BJ (cell line): ENCODE measurements at places on chromosomes 1 and 21. TPM values are rescaled to one million over a fixed set of nuclear protein-coding genes. Genes with fewer than 3 reads are reported as not detected.

TNFSF18 gene
- polyA plus RNA-seq: 8.8 and 21.9 TPM in 2 replicates

PER3 gene
- polyA plus RNA-seq: 13.5 and 14.9 TPM in 2 replicates

NTRK1 gene
- 0.02 TPM in 1 of 2 replicates, not detected in the other for polyA plus RNA-seq

REG4 gene
- polyA plus RNA-seq: not detected in 2 replicates

VPS13D gene
- polyA plus RNA-seq: 22.3 and 23.1 TPM in 2 replicates

HSD11B1 gene
- polyA plus RNA-seq: 0.15 and 0.16 TPM in 2 replicates

DNASE2B gene
- not detected in 2 replicates for polyA plus RNA-seq

MAP1LC3C gene
- 0.10 and 0.23 TPM in 2 replicates for polyA plus RNA-seq

PPOX gene
- 17.6 and 29.7 TPM in 2 replicates for polyA plus RNA-seq

CACYBP gene
- 20.5 and 40.5 TPM in 2 replicates for polyA plus RNA-seq

SIM2 gene
- not detected in 2 replicates for polyA plus RNA-seq

SH2D5 gene
- polyA plus RNA-seq: 1.6 and 3.5 TPM in 2 replicates

PBX1 gene
- 46.1 and 46.4 TPM in 2 replicates for polyA plus RNA-seq

REN gene
- polyA plus RNA-seq: 0.99 and 1.2 TPM in 2 replicates

SPRR2F gene
- polyA plus RNA-seq: not detected in 2 replicates

GRCh38 chr1:164578479-164579200 is 19.7 kb downstream of the PBX1 start:
- DNase-seq: no peak

GRCh38 chr1:158019171-158019868 is 25.9 kb downstream of the KIRREL1 start:
- DNase-seq: peak; percentile 86

GRCh38 chr1:246782120-246782900 is 58.1 kb downstream of the SCCPDH start:
- peak; percentile 62 for DNase-seq

DNA sequence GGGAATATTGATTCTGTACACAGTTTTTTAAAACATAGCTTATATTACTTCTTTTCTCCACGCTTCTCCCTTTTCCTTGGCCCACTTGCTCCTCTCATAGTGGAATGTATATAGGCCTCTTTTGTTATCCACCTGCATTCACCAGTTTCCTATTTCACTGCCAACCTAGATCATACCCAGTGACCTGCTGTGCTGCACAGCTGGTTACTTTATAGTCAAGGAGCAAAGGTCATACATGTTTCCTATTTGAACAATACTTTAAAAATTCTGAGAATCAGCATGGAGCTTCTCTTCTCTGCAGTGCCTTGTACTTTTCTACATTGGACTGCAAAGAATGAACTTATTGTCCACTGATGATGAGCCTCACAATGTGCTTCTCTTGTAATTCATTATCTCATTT is 4.3 kb upstream of the SLC35D1 start:
- DNase-seq: no peak

DNA sequence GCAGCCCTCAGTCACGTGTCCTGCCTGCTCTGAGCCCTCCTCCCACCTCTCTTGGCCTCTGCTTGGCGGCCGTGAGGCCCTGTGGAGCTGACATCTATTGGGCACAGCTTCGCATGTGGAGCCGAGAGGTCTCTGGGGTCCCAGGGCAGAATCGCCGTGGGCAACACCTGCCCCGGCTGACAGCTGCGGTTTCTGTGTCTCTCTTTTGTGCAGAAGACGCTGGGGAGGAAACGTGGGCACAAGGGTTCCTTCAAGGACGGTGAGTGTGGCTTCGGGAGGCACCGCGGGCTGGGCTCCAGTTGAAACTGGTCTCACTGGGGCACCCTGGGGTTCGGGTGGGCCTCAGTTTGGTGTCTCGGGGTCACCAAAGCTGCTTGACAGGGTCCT is 11.5 kb downstream of the ARHGEF16 start:
- no peak for DNase-seq

GRCh38 chr1:183537405-183537804 is 52.9 kb downstream of the NCF2 start:
- DNase-seq: no peak

DNA sequence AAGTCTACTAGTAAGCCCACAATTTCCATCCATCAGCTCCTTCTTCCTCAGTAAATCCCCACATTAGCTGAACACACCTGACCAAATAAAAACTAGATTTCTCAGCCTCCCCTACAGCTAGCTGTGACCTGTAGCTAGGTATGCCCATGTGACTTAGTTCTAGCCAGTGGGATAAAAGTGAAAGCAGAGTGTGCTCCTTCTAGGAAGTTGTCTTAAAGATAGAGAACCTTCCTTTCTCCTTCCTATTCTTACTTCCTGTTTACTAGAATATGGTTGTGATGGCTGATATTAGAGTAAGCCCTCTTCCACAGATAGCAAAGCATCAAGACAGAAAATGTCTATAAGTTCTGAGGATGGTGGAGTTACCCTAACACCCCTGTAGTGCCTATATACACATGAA is 67.0 kb downstream of the PIK3R3 start:
- DNase-seq: no peak

DNA sequence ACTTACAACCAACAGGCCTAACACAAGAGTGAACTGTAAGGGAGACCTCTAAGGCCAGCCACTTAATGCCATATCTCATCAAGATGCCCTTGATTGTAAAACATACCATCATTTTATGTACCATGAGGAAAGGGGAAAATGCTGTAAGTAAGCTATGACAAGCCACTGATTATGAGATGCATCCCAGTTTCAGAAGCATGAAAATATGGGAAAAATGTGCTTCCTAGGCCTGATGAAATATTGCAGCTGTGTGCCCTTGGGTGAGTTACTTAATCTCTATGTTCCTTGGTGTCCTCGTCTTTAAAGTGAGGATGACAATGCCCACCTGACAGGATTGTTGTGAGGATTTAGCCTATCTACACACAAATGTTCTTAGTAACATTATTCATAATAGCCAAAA is 28.9 kb downstream of the H3-3A start:
- no peak for DNase-seq

DNA sequence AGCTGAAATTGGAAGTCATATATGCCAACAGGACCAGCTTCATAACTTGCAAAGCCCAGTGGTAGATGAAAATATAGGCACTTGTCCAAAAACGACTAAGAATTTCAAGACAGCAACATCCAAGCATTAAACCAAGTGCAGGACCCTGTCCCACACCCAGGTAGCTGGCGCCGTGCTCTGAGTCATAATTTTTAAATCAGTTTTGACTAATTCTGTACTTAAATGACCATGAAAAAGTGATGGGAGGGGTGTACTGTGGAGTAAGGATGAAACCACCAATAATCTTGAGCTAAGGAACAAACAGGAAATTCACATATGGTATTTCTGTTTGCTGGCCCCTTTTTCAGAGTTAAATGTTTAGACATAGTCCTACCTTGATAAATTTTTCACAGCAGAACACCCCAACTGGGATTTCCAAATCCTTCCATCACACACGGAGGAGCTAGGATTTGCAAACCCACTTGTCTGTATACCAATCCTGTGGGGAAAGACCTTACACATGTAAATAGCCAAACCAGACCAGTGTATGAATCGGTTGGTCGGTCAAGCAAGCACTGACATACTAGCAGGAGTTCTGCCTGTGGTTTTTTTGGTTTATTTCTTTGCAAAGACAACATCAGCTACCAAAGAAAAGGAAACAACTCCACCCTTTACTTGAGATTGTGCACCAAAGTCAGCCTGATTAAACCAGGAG is 235.7 kb upstream of the RAB4A start:
- DNase-seq: no peak

GRCh38 chr1:233491953-233492620 is 121.8 kb upstream of the KCNK1 start:
- no peak for DNase-seq

- DNase-seq: no peak
These were observed 2.1 kb downstream of the TRIM67 start for GRCh38 chr1:231163830-231164427.

GRCh38 chr1:78370779-78371482 is 119.8 kb upstream of the PTGFR start:
- DNase-seq: peak; percentile 58

- no peak for DNase-seq
These were observed 121.5 kb downstream of the XCL2 start for GRCh38 chr1:168422203-168422847.

DNA sequence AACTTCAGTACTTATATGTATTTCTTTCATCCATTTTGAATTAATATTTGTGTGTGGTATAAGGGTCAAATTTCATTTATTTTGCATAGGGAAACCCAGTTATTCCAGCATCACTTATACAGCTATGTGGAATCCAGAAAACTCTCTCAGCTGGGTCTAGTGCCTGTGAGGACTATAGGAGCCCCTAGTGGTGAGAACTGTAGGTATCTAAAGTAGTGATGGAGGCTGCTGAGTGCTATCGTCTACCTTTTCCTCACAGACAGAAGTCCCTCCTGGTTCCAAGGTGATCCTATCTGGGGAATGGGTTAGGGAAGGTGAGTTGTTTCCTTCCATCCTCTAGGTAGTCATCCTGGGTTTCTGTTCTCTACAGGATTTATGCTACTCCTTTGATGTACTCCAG is 352.0 kb upstream of the C1orf87 start:
- no peak for DNase-seq

GRCh38 chr1:183022202-183023145 is 746 bp upstream of the LAMC1 start:
- DNase-seq: peak; percentile 93

- no peak for DNase-seq
These were observed 310.6 kb downstream of the DISC1 start for GRCh38 chr1:231936983-231937775.

GRCh38 chr1:6447016-6447817 is 18.8 kb downstream of the TNFRSF25 start:
- no peak for DNase-seq

GRCh38 chr1:229643996-229644745 is 18.1 kb downstream of the URB2 start:
- no peak for DNase-seq

DNA sequence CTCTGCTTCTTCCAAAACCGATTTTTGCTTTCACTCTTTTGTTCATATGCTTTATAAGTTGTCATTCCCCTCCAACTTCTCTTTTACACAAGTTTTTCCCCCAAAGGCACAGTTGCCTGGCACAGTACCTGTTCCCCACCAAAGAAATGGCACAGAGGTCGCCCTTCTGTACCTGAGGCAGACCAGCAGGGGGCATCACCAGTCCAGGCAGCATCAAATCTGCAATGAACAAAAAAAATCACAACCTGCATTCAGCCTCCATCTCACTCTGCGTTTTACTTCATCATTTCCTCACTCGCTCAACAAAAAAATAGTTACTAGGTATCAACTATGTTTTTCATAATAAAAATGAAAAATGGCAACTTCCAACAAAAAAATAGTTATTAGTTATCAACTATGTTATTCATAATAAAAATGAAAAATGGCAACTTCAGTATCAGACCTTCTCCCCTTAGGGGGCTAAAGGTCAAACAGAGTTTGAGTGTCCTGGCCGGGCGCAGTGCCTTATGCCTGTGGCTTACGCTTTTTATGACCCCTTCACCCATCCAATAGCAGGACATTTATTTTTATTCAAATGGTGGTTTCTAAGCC is 4.1 kb downstream of the EIF2D start:
- no peak for DNase-seq

GRCh38 chr1:31180338-31180737 is 59.3 kb downstream of the NKAIN1 start:
- no peak for DNase-seq

DNA sequence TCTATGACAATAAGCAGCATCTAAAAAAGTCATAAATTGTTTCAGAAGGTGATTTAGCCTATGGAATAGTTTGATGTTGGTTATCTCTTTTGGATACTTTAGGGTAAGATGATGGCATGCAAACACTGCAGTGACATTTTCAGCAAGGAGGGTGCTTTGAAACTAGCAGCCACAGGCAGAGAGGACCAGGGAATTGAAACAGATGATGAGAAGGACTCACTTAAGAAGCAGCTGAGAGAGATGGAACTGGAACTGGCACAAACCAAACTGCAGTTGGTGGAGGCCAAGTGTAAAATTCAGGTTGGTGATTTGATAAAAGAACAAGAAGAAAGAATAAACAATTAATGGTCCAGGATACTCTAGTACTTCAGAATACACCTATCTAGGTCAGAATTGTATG is 11.2 kb upstream of the CACYBP start:
- DNase-seq: no peak

GRCh38 chr1:119600561-119600960 is 47.5 kb downstream of the ZNF697 start:
- no peak for DNase-seq

DNA sequence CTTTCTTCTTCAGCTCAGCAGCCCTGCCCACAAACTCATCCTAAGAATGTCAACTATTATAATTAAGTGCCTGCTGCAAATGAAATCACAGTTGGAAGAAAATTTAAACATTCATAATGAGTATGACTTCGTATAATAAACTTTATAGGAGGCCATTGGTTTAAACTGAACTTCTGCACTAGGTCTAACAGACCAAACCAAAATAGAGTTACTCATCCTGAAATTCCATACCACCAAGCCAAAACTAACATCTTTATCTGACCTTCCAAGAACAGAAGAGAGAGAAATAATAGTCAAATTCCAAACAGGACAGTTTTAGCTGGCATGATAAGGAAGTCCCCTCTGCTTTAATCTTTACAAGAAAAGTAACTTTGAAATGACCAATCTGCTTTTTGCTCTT is 472.4 kb upstream of the PRMT6 start:
- DNase-seq: no peak

- no peak for DNase-seq
These were observed 318.6 kb downstream of the CAMTA1 start for GRCh38 chr1:7103874-7104273.

GRCh38 chr1:109790735-109791494 is 27.2 kb upstream of the EPS8L3 start:
- no peak for DNase-seq

DNA sequence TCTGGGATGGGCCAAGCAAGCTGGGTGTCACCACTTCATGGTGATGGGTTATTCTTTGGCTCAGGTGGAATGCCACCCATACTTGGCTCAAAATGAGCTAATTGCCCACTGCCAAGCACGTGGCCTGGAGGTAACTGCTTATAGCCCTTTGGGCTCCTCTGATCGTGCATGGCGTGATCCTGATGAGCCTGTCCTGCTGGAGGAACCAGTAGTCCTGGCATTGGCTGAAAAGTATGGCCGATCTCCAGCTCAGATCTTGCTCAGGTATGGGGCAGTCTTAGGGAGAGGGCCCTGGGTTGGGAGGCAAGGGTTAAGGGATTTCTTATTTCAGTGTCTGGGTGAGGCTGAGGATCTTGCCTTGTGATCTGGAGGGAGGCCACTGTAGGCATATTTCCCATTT is 15.4 kb upstream of the NASP start:
- DNase-seq: no peak

- no peak for DNase-seq
These were observed 28.4 kb downstream of the CD48 start for GRCh38 chr1:160682983-160683865.
